ENCODE measurements at places on chromosomes 3 and 15.

DNA sequence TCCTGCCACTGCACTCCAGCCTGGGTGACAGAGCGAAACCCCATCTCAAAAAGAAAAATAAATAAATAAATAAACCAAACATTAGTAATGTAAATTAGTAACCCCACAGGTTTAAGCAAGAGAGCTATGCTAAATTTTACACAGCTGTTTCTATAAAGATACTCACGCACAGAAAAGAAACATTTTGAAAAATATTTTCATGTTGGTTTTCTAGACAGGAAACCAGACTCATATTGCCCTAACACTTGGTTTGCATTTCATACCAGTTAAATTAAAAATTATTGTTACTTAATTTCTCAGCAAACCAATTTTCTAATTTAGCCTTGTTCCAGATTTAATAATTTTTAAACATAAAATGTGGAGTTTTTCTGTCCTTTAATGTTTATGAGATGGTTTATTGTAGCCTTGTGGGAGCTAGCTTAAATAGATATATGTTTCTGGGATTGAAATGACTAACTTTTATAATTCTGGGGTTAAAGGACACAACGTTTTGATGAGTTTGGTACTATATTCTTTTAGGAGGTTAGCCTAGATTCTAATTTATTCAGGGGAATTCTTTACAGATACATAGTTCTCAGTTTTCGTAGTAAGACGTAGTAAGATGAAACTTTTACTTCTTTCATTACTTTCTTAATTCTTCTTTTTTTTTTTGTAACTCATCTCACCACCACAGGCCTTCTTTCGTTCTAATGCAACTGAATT lies 42.6 kb upstream of the SLC4A7 start:
- DNase-seq = no peak

- DNase-seq = no peak
Measured at GRCh38 chr3:42683875-42684598, 1.3 kb upstream of the KLHL40 start.

- no peak for DNase-seq
Measured at GRCh38 chr15:40301467-40302179, 6.1 kb downstream of the PLCB2 start.

DNA sequence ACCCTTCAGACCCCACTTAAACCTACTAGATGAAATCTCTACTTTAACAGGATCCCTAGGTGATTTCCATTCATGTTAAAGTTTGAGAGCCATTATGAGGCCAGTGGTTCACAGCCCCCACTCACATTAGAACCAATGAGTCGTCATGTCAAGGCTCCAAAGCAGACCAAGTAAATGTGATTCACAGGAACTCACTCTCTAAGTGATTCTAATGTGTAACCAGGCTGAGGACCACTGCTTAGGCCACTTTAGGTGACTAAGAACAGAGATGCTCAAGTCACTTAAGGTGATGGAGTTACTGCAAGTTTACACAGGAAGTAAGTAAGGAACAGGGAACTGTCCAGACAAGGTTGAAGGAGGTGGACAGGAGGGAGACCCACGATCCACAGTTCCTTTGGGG lies 7.7 kb downstream of the GALNT15 start:
- no peak for DNase-seq

Data from memory B cell (primary cell).